ENCODE measurements at places on chromosomes 4 and X.

GRCh38 chr4:147683188-147683591, 773 bp downstream of the PRMT9 start:
- no peak for DNase-seq

DNA sequence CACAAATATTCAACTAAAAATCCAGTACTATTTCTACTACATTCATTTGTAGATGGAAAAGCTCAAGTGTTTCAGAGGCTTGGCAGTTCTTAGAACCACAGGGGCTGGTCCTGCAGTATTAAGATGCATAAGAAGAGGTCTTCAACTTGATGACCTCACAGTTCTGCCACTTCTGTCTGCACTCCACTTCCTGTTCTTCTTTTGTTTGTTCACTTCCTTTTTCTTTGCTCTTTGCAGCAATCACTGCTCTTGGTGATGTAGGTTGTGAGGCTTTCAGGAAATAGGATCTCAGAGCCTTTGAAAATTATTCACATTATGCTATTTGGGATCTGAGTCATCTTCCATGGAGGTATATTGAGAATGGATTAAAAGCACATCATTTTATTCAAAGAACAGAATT, 602.0 kb upstream of the CPEB2 start:
- no peak for DNase-seq

DNA sequence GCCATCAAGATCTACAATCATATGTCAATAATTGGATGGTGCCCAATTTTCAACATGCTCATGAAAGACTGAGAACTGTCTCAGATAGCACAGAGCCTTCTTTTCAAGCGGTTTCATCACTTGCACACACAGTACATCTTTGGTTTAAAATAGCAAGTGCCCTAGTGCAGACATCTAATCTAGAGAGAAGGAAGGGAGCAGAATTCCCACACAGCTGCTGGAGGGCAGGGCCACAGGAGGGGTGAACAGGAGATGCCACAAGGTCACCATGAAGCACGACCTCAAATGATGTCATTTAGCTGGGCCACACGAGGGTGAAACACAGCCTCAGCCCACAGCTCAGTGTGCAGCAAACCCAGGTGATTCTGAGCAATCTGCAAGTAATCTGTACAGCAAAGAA, 24.3 kb downstream of the LEF1 start:
- DNase-seq = no peak

- DNase-seq = no peak
Measured at GRCh38 chr4:166838975-166839614, 395.2 kb downstream of the SPOCK3 start.

DNA sequence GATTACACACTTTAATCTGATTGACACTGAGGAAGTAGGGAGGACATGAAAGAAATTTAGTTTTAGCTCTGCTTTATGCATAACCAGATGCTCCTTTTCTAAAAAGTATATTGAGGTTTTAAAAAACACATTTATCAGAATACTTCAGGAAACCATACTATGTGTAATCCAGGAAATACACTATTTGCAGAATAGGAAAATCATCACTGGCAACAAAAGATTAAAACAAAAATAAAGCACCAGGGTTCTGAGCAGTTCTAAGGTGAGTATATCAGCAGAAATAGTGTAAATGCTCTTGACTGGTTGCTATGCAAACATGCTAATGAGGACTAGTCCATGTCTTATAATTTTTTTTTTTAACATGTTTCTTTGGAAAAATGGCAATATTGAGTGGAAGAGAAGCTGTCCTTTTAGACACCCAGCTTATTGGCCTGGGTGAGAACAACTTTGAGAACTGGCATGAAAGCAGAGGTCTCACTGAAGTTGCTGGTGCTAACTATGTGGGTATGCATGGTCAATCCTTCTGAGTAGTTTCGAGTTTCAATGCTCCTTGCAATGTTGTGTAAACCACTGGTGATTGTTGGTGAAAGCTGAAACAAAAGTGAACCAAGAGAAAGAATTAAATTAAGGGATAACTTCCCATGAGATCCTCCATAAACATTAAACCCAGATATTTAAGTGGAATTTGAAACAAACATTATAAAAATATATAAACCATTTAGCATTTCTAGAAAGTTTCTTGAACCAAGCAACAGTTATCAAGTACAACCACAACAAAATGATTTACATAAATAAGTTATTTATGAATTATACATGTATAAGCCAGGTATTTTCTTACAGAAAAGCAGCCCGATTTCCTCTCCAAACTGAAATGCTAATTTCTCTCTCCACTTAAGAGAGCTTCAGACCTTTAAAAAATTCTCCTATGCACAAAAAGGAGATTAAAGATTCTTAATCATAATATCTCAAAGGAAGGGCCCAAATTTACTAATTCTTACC, 20.4 kb upstream of the SCD5 start:
- no peak for DNase-seq

- DNase-seq = no peak
Measured at GRCh38 chr4:148442832-148443511, 758 bp upstream of the NR3C2 start.

- no peak for DNase-seq
Measured at GRCh38 chr4:28432348-28433025, 1571.8 kb downstream of the STIM2 start.

DNA sequence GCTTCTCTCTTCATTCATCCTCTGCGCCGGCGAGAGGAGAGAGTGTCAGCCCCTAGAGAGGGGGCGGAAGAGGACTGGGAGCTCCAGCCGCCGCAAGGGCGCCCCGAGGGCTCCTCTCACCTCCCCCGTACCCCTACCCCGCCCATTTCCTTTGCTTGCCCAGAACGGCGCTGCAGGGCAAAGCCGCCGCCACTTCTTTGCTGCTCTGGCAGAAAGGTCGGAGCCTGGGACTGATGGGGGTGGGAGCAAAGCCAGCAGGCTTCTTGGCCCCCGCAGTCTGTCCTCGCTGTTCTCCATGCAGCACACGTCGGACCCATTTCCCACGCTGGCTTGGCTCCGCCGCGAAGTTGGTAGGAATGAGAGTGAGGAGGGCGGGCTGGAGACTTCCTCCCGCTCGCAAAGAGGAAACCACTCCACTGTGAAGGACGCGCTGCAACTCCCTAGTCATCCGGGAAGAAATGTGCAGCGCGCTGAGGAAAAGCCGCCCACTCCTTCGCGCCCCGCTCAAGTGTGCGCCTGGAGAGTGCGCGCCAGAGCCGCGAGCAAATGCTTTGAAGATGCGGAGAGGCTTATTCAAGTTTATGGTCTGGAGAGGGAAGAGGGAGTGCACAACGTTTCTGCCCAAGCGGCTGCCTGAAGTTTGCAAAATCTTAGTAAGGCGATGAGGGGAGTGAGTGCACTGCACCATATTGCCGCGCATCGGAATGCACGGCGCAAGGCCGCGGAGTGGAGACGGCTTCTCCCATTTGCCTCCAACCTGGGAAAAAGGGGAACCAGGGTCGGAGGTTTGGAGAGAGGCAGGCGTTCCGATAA, 2.8 kb upstream of the PCDH7 start:
- no peak for DNase-seq

GRCh38 chrX:17375367-17375636, 302 bp downstream of the NHS start:
- DNase-seq = no peak

- DNase-seq = no peak
Measured at GRCh38 chrX:20059467-20060128, 57.1 kb downstream of the MAP7D2 start.

- DNase-seq = no peak
Measured at GRCh38 chr4:121168446-121169281, 4.5 kb upstream of the TNIP3 start.

GRCh38 chr4:153573881-153574802, 108.0 kb downstream of the TMEM131L start:
- DNase-seq = peak; percentile 29

GRCh38 chr4:142238589-142238988, 602.2 kb downstream of the IL15 start:
- no peak for DNase-seq

GRCh38 chr4:75168548-75168947, 235.6 kb downstream of the PARM1 start:
- DNase-seq = no peak

GRCh38 chr4:55218041-55218440, 92.6 kb upstream of the KDR start:
- no peak for DNase-seq

- no peak for DNase-seq
Measured at GRCh38 chr4:159422019-159422418, 319.1 kb downstream of the RAPGEF2 start.

GRCh38 chrX:150919401-150919800, 20.9 kb upstream of the CD99L2 start:
- DNase-seq = no peak

DNA sequence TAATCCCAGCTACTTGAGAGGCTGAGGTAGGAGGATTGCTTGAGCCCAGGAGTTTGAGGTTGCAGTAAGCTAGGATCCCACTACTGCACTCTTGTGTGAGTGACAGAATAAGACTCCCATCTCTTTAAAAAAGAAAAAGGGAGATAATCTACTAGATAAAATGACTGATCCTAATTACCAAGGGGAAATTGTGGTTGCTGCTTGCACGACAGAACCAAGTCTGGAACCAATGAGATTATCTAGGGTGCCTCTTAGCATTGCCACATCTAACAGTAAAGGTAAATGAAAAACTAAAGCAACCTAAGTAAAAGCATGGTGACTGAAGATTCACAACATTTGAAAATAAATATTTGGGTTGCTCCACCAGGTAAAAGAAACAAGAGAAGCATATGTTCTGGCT, 185.1 kb downstream of the PDHA2 start:
- no peak for DNase-seq

DNA sequence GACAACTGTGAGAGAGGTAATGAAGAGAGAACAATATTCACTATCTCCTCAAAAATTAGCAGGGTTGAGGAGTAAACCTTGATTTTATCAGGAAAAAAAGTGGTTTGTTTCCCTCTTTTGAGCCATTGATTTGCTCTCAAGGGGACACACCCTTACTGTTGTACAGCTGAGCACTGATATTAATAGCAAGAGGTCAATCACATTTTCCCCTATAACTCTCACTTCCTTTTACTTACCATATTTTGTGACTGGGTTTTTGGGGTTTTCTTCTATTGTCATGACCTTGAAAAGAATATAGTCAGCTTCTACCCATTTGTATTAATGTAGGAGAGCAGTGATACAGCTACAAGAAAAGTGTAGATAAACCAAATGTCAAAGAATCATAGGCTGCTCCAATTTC, 70.2 kb upstream of the LONRF3 start:
- no peak for DNase-seq

DNA sequence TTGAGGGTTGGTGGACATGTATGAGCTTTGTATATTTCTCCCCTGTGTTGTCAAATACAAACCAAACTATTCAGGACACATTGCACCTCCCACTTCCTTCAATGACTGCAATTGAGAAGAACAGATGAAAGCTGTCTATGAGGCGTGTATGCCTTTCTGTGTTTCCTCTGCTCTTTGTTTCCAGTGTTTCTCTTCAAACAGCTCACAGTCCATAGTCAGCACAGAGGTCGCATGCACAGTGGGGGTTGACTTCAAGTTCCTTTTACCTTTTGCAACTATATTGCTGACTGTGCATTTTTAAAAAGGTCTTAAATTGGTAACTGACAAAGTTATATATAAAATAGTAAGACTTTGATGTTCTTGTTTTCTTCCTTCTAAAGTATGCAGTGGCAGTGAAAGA, 957.8 kb downstream of the C4orf33 start:
- no peak for DNase-seq

DNA sequence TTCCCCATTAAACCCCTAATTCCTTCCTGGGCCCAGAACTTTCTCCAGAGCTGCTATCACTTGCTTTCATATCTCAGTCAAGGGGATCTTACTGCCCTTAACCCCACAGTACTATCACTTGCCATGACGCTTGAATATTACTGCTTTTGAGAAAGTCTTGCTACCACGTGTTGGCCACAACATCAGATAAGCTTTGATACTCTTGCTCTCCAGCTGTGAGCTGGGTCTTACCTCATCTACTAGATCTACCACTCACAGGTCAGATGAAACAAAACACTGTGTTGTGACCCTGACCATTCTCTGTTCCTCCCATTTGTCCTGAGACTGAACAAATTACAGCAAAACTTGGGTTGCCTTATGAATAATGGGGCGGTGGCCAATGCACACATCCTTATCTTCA, 12.1 kb upstream of the TAPT1 start:
- DNase-seq = no peak

GRCh38 chr4:127505203-127505602, 127.6 kb upstream of the INTU start:
- DNase-seq = no peak

DNA sequence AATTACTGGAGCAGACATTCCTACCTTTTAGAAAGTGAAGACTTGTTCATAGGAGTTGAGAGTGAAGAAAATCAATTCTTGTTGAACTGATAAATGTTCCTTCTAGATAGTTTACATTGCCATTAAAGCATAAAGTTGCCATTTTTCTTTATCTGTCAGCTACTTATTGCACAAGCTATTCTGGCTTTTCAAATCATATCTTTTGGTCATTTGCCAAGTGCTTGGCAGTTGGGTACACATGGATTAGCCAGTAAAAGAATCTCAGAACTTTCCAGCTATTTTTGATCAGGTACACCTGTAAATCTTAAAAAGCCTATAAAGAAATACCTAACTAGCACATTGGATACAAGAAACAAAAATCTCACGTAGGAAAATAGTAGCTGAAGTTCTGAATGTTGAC, 56.4 kb upstream of the PNPLA4 start:
- no peak for DNase-seq

- peak; percentile 14 for DNase-seq
Measured at GRCh38 chrX:65750674-65751469, 83.4 kb downstream of the MSN start.

DNA sequence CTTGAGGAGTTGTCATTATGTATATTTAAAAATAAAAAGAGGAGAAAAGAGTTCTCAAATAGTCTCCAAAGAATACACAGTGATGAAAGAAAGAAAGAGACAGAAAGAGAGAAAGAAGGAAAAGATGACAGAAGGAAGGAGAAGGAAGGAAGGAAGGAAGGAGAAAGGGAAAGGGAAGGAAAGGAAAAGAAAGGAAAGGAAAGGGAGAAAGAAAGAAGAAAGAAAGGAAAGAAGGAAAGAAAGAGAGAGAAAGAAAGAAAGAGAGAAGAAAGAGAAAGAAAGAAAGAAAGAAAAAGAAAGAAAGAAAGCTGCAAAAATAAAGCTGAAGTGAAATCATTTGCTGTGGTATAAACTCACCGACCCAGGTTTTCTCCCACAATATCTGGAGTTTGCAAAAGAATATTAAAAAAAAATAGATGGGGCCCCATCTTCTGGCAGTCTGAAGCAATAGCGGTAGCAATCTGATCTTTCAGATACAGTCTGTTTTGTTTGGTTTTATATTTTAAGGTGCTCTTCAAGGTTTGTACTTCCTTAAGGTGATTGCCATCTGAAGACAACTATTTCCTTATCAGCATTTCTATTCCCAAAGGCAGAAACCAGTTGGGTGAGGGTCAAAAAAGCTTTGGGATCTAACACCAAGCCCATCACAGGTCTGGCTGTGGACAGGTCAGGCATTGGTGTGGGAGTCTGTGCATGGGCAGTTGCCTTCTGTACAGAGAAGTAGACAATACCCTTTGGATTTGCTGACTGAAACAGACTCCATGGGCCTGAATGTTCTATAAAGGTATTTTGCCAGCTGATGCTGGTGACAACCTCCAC, 160.4 kb downstream of the CPEB2 start:
- DNase-seq = no peak

GRCh38 chrX:9465380-9466123, 694 bp downstream of the TBL1X start:
- DNase-seq = no peak
